ENCODE measurements at places on chromosomes 4 and X.

- no peak for DNase-seq
Observed at GRCh38 chr4:91734682-91735081, 569.1 kb upstream of the GRID2 start.

DNA sequence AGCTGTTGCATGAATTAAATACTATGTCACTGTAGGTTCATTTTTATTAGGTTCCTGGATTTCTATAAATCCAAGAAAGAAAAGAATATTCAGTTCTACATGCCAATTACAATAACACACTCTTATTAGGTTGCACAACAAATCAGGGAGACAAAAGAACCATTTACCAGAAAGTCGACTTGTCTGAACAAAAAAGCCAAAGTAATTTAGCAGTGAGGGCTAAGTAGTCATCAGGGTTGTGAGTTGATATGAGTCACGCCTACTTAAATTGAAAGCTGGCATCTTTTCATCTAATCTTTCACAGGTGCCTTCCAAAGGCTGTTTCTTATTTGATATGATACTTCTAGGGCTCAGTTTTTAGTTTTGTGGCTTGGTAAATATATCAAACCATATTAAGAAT is 25.4 kb upstream of the GNRHR start:
- DNase-seq = no peak

DNA sequence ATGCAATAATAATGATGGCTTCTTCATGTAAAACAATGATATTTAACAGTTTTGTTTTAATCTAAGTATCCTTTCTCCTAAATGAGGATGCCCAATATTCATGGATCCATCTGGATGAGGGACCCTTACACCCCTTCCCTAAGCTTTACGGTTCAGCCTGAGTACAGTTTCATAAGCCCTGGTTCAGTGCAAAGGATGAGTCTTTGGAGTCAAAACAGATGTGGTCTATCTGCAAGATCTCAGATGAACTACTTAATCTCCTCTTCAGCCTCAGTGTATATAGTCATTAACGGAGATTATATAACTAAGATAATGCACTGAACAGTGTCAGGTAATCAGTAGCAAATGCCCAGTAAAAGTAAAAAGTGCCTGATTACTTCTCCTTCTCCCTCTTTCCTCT is 22.1 kb downstream of the ANXA5 start:
- DNase-seq = no peak

DNA sequence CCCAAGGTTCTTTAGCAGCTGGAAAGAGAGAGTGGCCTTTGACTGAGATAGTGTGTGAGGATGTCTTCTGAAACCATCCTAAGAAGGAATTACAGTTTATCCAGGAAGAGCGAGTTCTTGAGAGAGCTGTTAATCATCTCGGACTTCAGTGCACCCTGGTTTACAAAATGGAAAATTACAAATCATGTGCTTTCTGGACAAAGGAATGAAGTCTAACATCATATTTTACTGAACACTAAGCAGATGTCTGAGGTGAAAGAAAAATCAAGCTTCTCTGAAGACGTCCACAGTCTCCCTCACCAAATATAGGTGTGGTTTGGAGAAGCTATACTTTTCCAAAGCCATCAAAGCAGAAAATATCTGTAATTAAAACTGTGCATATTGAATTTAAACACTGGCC is 30.8 kb upstream of the CYP2U1 start:
- DNase-seq = no peak

DNA sequence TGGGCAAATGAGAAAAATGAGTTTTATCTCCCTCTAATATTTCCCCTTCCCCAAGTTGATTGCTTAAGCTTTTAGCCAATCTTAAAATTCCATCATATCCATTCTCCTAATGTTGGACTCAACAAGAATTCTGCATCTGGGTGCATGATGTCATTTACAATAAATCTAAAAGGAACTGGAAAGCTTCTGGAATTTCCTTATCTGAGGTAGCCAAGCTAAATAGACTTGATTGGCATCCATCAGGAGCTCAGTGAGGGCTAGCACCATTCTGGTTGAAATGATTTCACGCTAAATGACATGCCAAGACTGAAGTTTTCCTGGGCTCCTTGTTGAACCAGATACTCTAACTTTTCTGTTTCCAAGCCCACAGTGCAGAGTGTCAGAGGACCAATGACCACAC is 110.3 kb upstream of the SCML1 start:
- no peak for DNase-seq

DNA sequence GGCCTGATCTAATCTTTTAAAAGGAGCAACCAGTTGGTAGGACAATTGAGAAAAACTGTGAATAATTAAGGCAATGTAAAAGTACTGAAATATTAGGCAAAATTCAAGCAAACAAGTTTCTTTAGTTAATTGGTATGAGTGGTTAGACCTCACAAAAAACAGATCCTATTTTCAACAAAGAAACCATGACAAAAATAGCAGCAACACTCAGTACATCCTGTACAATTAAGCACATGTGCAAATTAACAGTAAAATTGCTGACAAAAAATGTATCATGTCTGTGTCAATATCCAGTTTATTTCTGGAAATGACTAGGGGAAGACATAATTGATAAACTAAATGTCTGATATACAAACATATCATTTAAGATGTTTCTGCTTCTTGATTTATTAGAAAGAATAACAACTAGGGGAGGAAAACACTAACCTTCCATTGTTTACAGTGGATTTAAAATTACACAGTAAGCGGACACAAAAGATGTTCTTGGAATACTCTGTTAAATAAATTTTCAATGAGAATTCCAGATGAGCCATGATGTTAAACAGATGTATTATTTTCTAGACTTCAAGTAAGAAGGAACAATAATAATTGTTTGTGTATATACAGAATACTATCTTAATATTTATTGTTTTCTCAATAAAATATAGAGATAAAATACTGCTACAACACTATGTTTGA is 638.9 kb downstream of the SPRY1 start:
- no peak for DNase-seq

- no peak for DNase-seq
Observed at GRCh38 chr4:38699112-38699511, 35.1 kb downstream of the KLF3 start.

DNA sequence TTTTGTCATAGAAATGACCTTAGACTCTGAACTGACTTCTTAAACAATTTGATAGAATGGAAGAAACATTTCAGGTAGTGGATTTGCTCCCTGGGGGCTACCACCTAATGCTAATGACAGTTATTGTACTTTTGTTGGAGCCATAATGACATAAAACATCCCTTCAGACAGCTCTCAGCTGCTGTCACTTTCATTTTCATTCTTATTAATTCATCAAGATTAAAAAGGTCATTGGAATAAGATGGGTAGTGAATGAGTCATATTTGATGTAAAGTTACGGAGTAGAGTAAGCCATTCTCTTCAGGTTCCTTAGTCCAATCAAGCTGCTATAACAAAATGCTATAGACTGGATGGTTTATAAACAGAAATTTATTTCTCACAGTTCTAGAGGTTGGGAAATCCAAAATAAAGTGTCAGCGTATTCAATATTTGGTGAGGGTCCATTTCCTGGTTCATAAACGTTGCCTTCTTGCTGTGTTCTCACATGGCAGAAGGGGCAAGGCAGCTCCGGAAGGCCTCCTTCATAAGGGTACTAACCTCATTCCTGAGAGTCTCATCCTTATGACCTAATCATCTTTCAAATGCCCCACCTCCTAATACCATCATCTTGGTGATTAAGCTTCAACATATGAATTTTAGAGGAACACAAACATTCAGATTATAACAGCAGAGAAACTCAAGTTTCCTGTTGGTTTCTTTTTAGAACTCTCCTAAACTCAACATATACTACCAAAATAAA is 268.5 kb downstream of the ARAP2 start:
- no peak for DNase-seq

DNA sequence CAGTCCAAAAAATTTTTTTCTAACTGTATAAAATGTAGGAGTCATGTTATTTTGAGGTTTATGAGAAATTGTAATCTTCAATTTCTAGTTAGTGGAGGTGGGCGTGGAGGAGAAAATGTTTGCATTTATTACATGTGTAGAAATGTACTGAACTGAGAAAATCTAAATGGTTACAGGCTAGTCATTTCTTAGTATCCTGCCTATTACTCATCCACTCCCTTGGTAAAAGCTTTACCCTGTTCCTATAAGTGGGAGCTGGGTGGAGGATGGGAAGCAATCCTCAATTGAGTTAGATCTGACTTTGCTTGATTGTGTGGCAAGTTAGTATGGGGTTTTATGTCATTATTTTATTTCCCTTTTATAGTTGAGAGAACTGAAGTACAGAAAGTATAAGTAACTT is 73.8 kb downstream of the POLA1 start:
- no peak for DNase-seq

DNA sequence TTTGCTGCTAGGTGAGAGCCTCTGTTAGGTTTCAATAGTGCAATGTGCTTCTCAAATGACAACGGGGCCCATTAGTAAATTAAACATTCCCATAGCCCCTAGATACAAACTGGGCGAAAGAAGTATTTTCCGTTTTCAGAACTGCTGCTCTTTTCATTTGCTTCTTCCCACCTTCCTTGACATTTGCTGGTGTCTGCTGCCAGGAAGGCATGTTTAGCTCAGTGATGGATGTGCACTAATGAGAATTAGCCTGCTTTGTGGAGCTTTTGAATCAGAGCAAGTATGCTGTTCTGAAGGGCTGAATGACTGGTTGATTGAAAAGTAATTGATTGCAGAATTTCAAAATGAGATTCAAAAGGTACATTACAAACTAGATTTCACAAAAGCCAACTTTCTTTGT is 57.0 kb downstream of the SHROOM3 start:
- no peak for DNase-seq

DNA sequence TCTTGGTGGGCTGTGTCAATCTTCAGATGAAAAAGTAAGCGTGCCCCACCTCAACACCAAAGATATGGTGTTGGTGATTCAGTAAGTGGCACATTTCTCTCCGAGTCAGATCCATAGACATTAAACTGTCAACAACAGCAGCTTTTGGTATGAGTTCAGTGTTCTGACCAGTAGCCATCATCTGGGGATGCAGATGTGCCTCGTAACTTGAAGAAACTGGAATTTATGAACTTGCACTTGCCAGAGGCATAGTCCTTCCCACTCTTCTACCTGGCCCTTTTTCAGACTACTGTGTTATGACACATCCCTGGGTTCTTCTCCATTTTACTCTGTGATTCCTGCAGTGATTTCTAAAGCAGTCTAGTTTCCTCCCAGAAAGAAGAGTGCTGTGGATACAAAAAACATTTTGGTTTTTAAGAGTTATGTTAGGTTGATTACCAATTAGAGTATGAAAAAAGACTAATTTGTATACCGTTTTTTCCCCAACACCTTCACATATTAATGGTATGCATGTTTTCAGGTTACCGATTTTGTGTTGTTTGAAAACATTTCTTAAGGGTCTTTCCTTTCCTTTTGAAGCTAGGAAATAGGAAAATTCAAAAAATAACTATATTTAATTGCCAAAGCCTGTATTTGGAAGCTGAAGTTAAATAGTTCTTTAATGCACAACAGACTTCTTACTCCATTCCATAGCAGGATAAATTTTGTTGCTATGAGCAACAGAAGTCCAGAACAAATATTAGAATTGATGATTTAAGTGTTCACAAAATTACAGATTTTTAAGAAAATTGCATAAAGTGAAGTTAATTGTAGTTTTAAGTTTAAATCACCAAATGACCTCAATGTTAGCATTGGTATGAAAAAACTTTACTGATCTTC is 39.3 kb downstream of the NUDT6 start:
- DNase-seq = no peak

GRCh38 chr4:40586034-40586433 is 43.6 kb downstream of the RBM47 start:
- DNase-seq = no peak

DNA sequence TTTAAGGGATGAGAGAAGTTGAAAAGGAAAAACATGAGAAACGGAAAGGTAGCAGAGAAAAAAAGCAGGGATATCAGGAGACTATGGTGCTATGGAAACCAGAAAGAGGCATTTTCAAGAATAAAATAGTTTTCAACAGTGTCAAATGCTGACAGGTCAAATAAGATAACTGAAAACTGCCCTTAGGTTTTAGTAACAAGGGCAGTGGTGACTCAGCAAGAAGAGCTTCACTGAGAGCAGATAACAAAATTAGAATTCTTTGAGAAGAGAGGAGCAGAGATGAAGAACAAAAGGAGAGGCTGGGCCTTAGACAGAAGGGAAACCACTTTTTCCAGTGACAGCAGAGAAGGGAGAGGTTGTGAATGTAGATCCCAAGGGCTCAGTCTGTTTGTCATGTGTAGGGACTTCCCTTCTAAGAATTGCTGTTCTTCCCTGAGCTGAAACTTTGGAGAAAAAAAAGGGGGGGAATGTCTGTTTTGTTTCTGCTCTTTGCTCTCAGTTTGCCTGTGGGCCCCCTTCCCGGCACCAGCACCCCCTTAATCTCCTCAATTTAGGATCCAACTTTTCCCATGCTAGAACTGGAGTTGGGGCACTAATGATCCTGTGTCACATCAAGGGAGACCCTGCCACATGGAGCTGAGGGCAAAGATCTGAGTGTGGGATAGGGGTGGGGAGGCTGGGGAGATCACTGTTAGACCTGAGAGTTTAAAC is 26.8 kb upstream of the MAGEA10 start:
- no peak for DNase-seq

GRCh38 chr4:73573794-73574528 is 46.3 kb downstream of the RASSF6 start:
- DNase-seq = no peak

GRCh38 chrX:52577464-52578173 is 60.8 kb upstream of the XAGE1B start:
- no peak for DNase-seq

GRCh38 chrX:138740341-138740740 is 28.8 kb upstream of the FGF13 start:
- no peak for DNase-seq

- DNase-seq = no peak
Observed at GRCh38 chr4:14336656-14337055, 665.6 kb upstream of the CPEB2 start.

DNA sequence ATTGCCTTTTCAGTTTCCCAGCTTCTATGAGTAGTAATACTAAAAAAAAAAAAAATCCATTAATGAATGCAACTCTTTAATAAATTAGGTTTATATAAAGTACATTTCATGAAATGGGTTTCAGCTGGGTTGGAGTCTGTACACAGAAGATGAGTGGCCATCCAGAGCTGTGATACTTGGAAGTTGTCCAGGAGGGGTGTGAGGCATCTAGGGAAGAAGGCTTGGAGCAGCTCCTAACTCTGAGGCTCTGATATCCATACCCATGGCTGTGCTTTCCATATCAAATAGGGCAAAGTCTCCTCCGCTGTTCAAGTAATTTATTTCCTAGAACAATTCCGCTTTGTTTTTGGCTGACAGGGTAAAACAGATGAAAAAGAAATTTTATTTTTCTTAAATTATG is 423.3 kb upstream of the TENM3 start:
- no peak for DNase-seq

DNA sequence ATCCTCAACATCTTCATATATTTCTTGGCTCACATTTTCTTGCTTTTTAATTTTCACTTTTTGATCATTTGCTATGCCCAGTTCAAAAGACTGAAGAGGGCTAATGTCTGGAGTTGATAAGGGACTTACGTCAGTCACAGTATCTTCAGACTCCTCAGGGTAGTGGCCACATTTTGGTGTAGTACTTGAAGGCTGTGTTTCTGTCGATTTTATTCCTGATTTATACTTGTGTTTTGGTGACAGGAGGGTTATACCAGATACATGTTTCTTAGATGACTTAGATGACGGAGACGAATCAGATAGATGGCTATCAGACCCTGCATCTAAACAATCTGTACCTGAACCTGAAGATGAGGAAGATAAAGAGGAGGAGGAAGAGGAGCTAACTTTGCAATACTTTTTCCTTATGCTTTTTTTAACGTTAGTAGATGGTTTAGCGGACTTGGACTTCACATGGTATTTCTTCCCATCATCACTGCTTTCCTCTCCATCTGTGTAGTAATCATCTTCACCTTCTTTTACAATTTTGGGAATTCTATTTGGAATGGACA is 13.4 kb downstream of the CFAP97 start:
- no peak for DNase-seq

Measured in activated naive CD4-positive, alpha-beta T cell treated with anti-CD3 and anti-CD28 coated beads, Interleukin-2, amount 50 U/mL, for 16 hours (primary cell).